GM12891 (cell line): ENCODE measurements at places on chromosomes 3 and 15.

GRCh38 chr3:49671291-49672288, 2.6 kb upstream of the APEH start:
- peak; percentile 77 for DNase-seq

DNA sequence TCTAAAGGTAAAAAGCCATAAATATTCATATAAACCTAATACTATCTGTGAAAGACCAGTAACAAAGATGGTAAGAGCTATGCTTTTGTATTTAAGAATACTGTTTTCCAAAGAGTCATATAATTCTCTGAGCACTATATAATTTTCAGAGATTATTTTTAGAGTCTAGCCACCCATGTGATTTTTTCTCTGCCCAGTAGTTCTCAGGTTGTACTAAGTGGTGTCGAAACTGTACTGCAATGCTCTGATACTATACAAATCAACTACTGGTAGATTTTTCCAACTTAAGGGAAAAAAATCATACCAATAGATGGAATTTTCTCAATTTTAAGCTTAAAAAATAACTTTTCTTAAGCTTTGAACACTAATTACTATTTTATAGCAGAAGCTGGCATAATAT, 104.8 kb downstream of the MYO5A start:
- DNase-seq: no peak

DNA sequence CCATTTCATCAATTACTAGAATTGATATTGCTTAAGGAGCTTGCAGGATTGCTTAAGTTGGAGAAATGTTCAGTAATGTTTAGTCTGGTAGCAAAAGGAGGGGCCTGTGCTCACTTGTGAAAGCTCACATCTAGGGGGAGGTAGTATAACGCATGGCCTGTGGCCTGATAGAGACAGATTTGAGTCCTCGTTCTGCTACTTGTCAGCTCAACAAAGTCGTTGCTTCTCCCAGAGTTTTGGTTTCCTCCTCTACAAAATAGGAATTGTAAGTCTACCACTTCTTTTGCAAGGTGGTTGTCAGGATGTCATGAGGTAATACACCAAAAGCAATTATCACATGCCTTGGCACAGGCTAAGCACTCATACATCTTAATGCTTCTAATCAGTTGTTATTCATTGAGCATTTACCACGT, 1.3 kb downstream of the ST3GAL6 start:
- no peak for DNase-seq

- DNase-seq: no peak
Observed at GRCh38 chr3:2504912-2505311, 406.2 kb downstream of the CNTN4 start.

DNA sequence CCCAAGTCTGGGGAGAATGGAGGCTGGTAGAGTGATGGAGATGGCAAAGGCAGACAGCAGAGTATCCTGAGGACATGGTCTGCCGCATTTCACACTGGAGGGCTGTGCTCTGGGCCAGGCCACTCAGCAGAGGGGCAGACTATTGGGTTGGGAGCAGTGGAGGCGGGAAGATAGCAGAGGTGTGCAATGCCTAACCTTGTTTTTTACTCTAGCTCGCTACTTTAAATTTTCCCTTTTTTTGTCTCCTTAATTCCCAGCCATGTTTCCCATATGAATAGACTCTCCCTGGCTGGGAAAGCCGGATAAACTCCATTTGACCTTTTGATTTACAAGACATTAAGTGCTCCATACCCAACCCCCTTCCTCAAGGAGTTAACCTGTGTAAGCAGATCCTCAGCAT, 33.5 kb upstream of the ST6GAL1 start:
- no peak for DNase-seq

DNA sequence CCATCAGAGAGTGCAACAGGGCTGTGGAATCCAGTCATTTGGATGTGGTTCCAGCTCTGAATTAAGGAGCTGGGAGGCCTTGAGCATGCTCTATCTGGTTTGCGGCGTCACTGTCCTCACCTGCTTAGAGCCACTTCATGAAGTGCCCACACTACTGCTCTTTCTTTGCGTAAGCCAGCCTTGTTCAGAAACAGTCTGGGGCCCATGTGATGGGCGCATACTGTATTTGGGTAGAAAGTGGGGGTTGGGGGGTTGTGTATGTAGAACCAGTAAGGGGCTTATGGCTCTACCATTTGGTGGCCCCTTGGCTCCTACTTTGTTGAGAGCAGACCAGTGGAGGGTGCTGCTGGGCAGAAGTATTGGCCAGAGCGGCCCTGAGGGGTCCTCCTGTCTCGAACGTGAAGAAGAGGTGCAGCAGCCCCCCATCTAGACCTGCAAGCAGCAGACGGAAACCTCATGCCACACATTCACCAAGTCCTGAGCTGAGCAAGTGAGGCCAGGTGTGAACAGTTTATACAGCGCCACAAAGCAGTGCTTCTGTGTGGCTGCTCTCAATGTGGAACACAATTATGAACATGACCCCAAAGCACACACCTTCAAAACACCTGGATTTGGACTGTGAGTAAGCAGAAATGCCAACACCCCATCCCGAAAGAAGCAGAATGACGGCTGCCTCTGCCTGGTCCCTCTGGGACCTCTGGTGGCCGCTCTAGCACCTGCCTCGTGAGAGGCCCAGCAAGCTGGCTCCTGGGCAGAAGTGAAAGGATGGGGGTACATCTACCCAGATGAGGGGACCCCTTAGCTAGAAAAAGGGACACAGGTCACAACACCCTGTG, 26.6 kb downstream of the SRPRB start:
- peak; percentile 47 for DNase-seq

- DNase-seq: no peak
Observed at GRCh38 chr15:91710080-91710698, 143.3 kb upstream of the SLCO3A1 start.

DNA sequence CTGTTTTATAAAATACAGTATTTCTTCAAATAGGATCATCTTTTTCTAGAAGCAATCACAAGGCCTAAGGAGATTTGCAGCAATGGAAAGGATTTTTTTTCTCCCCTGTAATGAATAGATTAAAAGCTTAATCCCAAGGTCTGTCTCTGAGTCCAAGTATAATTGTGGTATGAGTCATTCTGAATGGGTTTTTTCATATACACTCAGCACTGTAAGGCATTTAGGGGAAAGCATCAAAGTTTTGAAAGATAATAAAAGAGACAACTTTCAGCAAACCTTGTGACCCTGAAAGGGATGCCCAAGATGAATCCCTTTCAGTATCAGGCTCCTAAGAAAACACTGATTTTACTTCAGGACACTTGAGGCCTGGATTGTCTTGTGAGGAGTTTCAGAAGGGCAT, 23.3 kb upstream of the LARS2 start:
- no peak for DNase-seq

GRCh38 chr15:46365572-46365971, 730.7 kb downstream of the SQOR start:
- DNase-seq: no peak

DNA sequence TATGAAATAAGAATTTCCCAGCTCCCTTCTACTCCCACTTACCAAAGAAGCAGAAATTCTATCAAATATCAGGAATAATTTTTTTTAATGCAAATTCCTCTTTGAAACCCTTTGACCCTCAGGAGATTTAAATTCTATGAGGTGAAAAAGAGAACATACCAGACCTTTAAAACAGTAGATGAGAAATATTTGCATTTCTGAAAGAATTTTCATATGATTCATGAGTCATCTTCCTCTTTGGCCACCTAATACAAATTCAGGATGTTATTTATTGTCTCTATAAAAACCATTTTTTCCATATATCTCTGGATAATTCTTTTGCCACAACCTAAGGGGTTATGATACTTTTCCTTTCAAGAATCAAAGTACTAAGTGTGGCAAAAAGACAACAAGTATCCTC, 67.3 kb upstream of the ST3GAL6 start:
- no peak for DNase-seq

GRCh38 chr15:35130245-35130644, 45.1 kb upstream of the NANOGP8 start:
- DNase-seq: no peak

DNA sequence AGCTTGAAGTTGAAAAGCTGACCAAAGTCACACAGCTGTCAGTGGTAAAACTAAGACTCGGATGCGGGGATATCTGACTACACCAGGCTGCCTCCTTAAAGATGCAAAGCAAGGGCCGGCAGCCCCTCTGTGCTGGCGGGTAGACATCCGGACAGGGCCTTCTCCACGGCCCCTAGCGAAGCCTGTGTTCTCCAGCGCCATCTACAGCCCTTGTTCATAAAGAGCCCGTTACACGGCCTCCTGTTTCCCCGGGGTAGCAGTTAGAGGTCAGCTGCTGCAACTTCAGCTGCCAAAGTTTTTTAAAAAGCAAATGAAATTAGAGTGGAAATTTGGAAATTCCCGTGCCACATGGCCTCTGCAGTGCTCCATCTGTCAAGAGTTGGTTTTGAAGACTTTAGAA, 383.0 kb downstream of the TBL1XR1 start:
- DNase-seq: peak; percentile 25

DNA sequence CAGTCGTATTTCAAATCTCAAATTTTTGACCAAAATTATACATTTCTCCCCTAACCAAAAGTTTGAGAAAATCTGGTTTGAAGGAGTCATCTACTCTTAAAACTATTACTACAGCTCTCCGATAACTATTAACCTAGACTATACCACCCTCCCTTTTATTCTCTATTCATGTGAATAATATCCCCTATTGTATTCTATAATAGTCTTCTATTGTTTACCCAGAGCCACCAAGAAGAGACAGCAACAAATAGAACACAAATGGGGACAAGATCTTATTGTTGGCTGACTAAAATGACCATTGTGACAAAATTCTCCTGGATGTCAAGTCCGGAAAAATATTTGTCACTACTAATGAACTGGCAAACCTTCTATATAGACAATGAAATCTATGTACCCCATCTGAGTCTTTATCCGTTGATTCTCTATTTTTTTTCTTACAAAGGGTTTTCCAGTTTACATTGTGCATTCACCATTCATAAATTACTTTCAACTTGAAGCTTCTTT, 618.0 kb downstream of the CADM2 start:
- DNase-seq: no peak

DNA sequence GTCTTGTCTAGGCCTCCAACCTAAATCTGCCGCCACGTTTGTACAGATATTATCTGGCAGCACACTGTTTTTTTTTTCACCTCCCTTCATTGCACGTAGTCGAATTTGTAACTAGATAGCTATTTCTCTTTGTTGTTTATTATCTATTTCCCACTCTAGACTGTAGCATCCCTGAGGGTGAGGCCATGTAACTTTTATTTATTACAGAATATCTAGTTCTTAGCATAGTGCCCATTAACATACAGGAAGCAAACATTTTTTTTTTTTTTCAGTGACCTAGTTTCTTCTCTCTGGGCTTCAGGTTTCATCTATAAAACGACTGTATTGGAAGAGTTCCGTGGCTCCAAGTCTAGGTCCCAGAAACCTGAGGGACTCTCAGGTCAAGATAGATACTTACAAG, 354.3 kb downstream of the FGF12 start:
- no peak for DNase-seq

DNA sequence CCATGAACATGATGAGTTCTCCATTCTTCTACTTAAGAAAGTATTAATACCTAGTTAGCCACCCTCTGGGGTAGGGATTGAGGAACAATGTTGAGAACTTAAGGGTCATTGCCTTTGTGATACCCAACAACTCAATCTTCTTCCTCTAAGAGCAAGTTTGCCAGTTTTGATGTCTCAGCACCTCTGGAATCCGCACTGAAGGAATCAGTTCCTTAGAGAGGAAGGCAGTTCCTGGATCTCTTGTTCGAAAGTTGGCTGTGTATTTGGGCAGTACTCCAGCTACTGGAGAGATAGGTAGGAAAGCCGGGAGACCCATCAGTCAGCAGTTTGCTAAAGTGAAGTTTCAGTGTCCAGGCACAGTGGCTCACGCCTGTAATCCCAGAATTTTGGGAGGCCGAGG, 35.6 kb upstream of the MTHFS start:
- no peak for DNase-seq
